ENCODE measurements at places on chromosomes 13 and 19.
A peak's percentile ranks its signal among the peaks of the same experiment; 100 is the strongest.

GRCh38 chr19:47766359-47766620 lies 12.2 kb upstream of the SELENOW start:
- DNase-seq: no peak

DNA sequence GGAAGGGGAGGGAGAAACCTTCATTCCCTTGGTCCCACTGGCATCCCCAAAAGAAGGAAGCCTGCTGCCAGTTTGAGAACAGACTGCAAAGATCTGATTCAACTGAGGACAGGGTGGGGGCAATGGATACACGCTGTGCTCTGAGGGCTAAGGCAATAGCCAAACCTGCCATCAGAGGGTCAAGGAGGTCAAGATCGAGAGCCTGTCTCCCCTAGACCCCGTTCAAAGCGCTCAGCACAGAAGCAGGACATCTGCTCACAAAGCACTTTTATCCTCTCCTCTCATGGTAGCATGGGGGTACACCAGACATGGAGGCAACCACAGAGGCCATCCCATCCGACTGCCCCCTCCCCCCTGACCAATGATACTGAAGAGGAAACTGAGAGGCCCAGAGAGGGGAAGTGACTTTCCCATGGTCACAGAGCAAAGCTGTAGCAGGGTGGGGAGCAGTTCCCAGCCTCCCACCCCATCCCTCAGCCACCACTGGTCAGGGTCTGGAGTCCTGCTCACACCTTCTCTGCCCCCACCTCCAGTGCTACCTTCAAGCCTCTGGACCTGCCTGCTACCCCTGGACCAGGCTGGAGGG lies 11.1 kb downstream of the POU2F2 start:
- no peak for DNase-seq

DNA sequence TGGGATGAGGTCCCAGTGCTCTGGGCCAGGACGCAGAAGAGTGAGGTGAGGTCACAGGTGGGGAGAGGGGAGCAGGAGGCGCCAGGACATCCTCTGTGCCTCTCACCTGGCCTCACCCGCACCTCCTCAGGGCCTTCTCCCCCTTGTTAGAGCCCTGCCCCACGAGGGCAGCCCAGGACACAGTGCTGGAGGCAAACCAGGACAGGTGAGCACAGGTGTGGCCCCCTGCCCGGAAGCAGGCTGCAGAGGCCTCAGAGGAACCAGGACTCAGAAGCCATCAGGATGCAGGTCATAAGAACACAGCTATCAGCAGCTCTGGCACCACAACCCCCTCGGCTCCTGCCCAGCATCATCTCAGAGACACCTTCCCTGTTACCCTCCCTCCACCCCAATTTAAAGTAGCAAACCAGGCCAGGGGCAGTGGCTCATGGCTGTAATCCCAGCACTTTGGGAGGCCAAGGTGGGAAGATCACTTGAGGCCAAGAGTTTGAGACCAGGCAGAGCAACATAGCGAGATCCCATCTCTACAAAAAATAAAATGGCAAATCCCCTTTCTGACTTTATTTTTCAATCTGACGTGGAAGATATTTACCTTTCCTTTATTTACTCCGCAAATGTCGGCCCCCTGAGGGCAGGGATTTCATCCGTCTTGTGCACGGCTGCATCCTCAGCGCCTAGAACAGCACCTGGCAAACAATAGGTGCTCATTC lies at the start of gene CEACAM16:
TSS of gene CEACAM16 (plus strand) at position 660 of the 710 bp plus-strand sequence. CDS start 2,306 bp downstream, outside the sequence.
- no peak for DNase-seq

GRCh38 chr13:114002009-114002544 lies 28.2 kb upstream of the C13orf46 start:
- DNase-seq: no peak

- no peak for DNase-seq
Observed at GRCh38 chr19:5627395-5627904, 4.6 kb downstream of the SAFB start.

- DNase-seq: no peak
Observed at GRCh38 chr13:48723168-48723567, 69.4 kb downstream of the CYSLTR2 start.

- DNase-seq: no peak
Observed at GRCh38 chr19:29810504-29810871, 1.3 kb upstream of the CCNE1 start.

DNA sequence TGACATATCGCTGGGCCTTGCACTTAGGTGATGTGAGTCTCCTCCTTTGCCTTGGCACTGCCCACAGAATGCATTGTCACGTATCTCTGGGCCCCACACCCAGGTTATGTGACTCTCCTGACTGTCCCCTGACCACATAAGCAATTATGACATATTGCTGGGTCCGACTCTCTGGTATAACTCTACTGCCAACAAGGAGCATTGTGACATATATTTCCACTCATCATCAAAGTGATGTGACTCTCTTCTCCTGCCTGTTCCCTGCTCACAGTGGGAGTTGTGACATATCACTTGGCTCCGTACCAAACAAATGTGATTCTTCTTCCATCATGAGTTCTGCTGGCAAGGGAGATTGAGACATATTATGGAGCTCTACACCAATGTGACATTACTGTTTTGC lies 15.4 kb upstream of the ZNF681 start:
- DNase-seq: no peak

DNA sequence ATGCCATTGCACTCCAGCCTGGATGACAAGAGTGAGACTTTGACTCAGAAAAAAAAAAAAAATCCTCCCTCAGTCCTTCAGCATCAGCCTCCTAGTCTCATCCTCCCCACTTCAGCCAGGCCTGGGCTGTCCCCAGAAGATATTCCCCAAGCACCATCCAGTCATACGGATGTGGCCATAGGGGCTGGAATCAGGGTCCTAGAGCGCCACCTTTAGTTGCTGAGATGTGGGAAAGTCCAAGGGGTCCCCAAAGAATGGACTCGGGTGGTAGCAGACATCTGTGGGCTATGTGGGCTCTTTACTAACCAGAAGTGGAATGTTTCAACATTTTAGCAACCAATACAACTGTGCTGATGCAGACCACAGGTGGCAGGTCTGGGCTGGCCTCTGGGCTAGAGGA lies 3.1 kb upstream of the TYROBP start:
- no peak for DNase-seq

GRCh38 chr13:36345438-36346221 lies 564 bp downstream of the SPART start:
- DNase-seq: peak; percentile 42

DNA sequence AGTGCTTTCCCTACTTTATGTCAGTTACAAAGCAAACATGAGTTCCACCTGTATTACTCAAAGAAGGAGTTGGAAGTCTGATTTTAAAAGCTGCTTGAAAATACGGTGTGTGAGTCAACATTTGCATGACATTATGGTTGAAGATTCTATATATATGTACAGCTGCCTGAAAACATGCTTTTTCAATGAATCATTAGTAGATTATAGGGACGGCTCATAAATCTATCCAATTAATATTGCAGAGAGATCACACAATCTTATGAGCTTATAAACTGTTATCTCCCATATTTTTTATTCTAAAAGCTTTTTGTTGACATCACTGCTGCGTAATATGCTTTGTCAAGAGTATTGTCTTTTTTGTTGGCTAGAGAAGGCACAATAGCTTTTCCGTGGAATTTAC lies 873.8 kb downstream of the SLITRK6 start:
- DNase-seq: no peak

GRCh38 chr13:43687038-43687437 lies 99.7 kb downstream of the ENOX1 start:
- DNase-seq: no peak

- no peak for DNase-seq
Observed at GRCh38 chr13:75305059-75305458, 176.9 kb downstream of the TBC1D4 start.

GRCh38 chr19:39430675-39431593 lies 4.8 kb downstream of the RPS16 start:
- DNase-seq: no peak

GRCh38 chr13:100608489-100608888 lies 19.9 kb upstream of the GGACT start:
- DNase-seq: no peak

DNA sequence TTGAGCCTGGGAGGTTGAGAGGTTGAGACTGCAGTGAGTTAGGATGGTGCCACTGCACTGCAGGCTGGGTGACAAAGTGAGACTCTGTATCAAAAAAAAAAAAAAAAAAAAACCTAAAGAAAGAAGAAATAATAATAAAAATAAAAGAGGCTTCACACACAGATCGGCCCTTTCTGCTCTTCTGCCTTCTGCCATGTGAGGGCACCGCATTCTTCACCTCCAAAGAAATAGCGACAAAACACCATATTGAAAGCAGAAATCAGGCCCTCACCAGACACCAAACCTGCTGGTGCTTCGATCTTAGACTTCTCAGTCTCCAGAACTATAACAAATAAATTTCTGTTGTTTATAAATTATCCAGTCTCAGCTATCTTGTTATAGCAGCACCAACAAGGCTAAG lies 3.0 kb downstream of the ZNF649 start:
- no peak for DNase-seq

Data from omental fat pad (tissue), 4 donors.